ENCODE measurements at places on chromosomes 16 and 17.

DNA sequence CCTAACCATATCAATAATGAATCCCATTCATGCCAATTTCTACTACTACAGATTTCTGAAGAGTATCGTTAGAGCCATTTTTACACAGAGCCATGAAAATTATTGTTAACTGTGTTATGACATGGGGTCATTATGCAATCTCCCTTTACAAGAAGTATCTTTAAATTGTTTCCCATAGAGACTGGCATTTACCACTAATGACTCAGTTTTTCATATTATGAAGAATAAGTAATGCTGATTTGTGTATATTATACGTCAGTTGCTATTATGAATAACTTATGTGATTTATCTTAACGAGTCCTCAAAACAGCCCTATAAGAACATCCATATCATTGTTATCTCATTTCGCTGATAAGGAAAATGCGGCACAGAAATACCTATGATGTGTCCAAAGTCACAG is 173.8 kb downstream of the KCNJ2 start:
- no peak for DNase-seq

- DNase-seq = no peak
These were observed 2.3 kb downstream of the KRTAP1-5 start for GRCh38 chr17:41024697-41025096.

- DNase-seq = no peak
These were observed 24.8 kb upstream of the ALOX15 start for GRCh38 chr17:4666296-4666695.

DNA sequence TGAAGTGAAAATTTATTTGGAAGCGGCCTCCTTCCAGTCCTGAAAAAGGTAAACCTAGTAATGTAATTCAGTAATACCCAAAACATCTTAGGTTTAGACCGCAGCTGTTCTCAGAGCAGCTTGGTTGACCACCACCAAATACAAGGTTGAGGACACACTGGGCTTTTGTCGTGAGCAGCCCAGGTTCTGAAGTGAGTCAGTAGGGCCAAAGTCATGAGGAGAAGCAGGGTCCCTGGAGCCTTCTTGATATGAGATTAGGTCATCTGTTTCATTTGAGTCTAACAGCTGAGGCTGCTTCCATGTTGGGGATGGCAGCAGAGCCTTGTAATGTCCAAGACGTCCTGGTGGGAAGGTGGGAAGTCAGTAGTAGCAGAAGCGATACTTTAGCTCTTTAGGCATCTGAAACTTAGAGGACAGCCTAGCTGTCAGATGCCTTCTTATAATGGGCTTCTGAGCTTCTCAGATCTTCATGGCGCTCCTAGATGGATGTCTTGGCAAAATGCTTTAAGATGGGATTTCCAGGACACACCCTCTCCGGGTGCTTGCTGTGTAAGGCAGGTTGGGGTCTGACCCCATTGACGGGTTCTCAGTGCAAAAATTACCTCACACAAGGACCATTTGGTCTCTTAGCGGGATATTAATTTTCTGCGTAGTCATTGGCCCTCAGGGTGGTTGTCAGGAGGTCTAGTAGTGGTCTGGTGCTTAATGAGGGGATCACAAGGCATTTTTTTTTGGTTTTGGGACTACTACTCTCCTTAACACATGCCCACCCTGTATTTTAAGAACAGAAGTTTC is 2.4 kb downstream of the ALKBH5 start:
- no peak for DNase-seq

DNA sequence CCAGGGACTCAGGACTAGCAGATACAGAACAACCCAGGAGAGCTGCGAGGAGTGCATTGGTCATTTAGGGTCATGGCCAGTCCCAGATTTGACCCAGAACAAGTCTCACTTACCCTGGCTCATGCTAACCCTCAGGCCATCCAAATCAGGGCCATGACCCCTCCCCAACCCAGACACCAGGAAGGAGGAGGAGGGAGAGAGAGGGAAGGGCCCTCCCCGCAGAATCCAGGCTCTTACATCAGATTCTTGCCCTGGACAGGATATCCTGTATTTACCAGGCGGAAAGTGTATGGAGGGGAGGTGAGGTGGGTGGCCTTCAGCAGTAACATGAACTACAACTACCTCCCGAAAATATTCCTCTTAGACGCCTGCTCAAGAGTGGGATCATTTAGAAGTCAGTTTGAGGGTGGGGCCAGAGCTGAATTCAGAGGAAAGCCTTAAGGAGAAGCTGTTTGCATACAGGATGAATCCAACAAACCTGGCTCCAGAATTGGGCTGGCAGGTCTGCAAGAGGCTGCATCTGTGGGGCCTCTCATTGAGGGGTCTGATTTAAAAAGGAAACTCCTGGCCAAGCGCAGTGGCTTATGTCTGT is 2.1 kb downstream of the VAT1 start:
- no peak for DNase-seq

- DNase-seq = no peak
These were observed 78.9 kb upstream of the GNG13 start for GRCh38 chr16:879461-879861.

DNA sequence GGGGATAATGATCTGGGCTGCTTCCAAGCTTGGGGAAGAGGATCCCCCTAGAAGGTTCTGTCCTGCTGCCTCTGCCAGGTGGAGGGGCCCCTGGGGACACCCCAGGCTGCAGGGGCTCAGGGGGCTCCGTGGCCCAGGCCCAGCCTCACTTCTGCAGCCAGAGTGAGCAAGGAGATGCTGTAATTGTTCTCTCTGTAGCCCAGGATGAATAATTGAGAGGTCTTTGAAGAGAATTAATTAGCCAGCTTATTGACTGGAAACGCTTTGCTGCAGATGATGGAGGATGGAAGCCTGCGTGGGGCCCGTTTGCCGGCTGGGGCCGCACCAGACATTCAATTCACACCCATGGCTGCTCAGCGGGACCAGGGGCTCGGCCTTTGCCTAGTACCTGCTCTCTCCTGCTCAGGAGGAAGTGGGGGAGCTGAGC is 38.5 kb downstream of the TMEM235 start:
- no peak for DNase-seq

DNA sequence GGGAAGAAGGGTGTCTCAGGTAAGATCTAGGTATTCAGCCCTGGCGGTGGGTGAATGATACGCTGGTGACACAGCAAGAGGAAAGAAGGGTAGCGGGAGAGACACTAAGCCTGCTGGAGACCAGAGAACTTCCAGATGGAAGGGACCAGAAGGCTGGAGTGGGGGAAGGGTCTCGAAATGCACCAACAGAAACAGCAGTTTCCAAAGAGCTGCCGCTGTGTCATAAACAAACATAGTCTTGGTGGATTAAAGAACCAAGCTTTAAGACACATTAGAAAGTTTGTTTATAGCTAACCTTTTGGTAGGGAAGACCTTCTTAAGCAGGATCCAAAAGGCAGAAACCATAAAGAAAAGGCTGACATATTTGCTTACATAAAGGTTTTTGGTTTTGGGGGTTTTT is 20.9 kb downstream of the TRPV3 start:
- no peak for DNase-seq

DNA sequence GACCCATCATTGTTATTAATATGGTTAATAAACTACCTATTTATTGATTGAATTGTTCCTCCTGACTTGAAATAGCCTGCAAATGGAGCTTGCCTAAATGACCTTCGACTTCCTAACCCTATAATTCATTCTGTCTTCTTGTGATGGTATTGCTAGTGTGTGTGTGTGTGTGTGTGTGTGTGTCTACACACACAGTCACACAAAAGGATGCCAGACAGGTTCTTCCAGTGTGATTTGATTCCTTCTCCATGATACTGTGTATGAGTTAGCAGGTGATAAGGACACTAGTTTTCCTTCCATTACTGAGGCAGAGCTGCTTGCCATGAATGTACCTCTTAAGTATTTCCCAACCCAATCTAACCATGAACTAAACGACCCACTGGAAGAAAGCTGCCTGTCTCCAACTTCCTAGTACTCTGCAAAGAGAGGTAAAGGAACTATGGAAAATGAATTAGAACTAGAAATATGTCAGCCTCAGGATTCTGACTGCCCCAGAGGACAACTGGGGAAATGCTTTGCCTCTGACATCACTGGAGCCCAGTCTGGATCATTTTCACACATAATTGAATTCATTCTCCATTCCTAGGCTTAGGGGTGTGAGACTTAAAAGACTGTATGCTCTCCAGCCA is 3.5 kb upstream of the CDC6 start:
- DNase-seq = no peak

GRCh38 chr17:42548070-42548837 is 4.5 kb upstream of the HSD17B1 start:
- no peak for DNase-seq

GRCh38 chr17:83083368-83084201 is 4.2 kb downstream of the METRNL start:
- no peak for DNase-seq

GRCh38 chr17:81489012-81489997 is 23.3 kb downstream of the ACTG1 start:
- DNase-seq = no peak

DNA sequence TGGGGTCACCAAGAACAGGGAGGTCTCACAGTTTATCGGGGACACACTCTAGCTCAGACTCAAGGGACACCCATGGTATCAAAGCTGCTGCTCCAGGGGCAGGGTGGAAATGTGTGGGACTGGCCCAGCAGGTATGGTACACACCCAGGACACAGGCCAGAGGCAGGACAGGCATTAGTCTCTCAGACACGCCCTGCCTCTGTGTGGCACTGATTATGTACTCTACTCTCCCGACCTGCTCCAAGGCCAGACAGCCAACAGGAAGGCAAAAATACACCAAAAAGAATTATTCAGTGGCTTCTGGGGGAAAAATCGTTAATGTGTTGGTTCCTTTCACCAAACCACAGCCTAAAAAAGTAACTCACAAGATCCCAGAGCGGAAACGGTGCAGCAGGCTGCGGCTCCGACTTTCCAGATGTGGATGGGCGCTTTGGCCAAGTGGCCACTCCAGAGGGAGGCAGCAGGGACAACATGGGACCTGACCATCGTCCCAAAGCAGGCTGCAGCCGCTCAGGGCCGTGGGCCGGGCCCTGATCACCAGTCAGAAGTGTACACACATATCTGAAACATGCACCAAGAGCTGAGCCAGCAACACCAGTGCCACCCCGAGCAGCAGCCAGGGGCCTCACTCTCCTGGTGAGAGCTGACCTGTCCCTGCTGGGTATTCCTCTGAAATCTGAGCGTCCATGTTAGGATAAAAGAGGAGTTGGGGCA is 1.0 kb upstream of the SIRT7 start:
- DNase-seq = no peak

DNA sequence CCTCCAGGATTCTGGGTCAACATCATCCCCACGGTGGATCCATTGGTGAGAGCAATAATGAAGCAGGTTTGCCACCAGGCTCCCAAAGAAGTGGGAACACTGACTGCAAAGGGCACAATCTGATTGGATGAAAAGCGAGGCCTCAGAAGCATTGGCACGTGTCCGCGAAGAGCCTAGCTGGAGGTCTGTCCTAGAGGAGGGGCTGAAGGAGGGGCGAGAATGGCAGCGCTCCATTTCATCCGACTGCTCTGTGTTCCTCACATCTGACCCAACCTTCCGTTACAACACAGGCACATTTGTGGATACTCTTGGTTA is 79.9 kb downstream of the MRC2 start:
- no peak for DNase-seq

DNA sequence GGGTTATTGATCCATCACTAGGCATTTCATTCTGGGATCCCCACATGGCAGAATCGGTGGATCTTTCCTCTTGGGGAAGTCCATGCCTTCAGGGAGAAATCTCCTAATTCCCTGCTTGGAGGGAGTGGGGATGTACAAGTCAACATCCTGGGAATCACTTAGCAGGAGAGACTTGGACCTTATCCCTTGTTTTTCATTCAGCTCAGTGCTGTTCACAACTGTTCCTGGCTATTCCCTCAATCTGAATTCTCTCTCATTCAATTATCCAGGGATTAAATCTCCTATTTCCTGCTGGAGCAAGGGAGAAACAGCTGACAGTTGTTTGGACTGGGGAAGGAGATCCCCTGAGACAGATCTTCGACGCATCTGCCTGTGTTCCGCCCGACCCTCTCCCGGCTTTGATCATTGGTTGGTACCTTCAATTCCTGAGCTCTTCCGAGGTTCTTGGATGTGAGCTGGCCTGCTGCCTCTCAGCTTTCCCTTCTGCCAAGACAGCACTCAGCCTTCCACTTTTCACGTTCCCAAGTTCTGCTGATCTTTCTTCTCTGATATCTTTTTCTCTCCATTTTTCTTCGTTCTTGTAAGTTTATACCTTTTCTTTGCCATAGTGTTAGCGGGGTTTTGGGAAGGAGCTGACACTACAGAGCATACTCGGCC is 115.4 kb upstream of the GNAO1 start:
- DNase-seq = no peak

DNA sequence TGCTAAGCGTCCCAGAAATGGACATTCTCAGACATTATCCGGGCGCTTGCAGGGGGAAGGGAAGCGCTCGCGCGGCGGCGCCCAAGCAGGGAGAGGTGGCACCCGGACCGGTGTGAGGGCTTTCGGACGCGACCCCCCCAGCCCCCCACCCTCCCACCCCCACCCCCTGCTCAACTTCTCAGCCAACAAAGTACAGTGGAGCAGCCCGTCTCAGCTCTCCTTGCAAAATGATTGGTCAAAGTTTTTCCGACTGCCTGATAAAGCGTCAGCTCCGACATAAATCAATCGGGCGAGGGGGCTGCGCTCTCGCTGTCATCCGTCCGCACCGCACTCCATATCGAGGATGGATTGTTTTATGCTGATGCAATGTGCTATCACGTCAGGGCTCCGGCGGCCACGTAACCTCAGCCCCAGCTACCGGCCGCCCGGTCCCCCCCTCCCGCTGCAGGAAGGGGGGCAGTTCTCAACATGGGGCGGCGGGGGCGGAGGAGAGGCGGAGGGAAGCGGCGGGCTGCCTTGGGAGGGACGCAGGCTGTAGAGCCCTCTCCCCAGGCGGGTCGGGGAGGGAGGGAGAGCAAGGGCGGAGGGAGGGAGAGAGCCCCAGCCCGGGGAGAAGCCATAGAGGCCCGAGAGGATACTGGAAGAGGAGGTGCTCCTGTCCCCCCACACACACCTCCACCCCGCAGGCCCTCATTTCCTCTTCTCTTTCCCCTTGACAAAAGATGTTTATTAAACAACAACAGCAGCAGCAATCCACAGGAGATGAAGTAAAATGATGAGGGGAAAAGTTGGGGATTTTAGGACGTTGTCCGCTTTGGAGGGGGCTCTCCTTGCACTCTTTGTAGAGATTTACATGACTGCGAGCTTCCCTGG is at the start of gene HOXB9:
Gene HOXB9, minus strand, starts transcription at position 114 of the 873 bp plus-strand sequence. Its CDS starts 89 bp downstream, at position 25.
- DNase-seq = no peak

DNA sequence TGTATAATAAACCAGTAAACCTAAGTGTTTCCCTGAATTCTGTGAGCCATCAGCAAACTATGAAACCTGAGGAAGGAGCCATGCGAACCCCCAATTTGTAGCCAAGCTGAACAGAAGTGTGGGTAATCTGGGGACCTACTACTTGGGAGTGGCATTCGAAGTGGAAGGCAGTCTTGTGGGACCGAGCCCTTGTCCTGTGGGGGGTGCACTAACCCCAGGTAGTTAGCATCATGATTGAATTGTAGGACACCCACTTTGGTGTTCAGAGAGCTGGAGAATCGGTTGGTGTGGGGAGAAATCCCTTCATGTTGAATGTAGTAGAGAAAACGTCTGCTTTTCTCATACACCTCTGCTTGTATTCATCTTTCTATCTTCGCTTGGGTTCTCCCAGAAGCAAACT is 79.7 kb upstream of the CPHXL start:
- no peak for DNase-seq

GRCh38 chr16:29028457-29029167 is 43.8 kb downstream of the LAT start:
- no peak for DNase-seq

- no peak for DNase-seq
These were observed 87.8 kb downstream of the MARCHF10 start for GRCh38 chr17:62720126-62720850.

Measured in esophagus squamous epithelium (tissue), 5 donors.